ENCODE measurements at places on chromosomes 11 and 22.
A peak's percentile ranks its signal among the peaks of the same experiment; 100 is the strongest.

DNA sequence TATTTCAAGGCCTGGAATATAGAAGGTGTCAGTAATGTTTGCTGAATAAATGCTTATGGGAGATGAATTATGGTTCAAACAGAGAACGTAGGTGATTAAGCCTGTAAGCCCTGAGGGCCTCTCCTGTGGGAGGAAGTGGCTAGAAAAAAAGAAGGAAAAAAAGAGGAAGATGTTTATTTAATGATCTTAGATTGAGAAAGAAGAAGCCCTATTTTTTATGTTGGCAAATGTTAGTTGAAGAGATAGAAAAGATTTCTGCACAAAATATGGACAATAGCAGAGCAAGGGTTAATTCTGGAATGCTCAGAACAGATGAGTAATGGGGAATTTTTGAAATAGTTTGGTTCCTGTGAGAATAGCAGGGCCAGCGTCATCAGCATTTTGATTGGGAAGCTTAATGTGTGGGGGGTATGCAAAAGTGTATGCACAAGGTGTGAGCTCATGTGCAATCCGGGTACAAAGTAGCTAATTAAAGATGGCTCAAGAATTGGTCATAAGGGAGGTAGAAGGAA is 95.7 kb downstream of the TEAD1 start:
- DNase-seq, result no peak

GRCh38 chr22:29011240-29012100 is 50.2 kb downstream of the C22orf31 start:
- no peak for DNase-seq

- DNase-seq, result no peak
These were observed 576.7 kb upstream of the LRRC4C start for GRCh38 chr11:42036201-42036600.

DNA sequence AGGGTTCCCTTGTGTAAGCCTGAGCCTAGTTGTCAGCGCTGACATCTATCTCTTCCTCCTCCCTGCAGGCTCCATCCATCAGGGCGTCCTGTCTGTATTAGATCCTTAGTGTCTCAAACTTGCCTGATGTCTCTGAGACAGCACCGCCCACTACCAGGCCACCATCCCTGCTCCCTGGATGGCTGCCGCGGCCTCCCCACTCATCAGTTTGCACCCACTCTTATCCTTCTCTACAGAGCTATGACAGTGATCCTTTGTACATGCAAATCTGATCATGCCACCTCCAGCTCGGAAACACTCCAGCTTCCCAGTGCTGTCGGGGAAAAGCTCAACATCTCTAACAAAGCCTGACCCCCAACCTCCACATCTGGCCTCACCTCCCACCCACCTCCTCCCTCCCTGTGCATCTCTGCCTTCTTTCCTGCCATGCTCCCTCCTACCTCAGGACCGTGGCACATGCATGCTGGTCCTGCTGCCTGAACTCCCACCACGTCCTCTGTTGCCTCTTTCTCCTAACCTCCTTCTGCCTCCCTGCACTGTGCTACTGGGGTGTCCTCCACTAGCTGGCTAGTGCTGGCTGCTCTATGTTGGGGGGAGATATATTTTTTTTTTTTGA is 61.6 kb upstream of the EIF3D start:
- DNase-seq, result no peak

GRCh38 chr11:62103986-62104385 is 19.8 kb upstream of the INCENP start:
- DNase-seq, result no peak

DNA sequence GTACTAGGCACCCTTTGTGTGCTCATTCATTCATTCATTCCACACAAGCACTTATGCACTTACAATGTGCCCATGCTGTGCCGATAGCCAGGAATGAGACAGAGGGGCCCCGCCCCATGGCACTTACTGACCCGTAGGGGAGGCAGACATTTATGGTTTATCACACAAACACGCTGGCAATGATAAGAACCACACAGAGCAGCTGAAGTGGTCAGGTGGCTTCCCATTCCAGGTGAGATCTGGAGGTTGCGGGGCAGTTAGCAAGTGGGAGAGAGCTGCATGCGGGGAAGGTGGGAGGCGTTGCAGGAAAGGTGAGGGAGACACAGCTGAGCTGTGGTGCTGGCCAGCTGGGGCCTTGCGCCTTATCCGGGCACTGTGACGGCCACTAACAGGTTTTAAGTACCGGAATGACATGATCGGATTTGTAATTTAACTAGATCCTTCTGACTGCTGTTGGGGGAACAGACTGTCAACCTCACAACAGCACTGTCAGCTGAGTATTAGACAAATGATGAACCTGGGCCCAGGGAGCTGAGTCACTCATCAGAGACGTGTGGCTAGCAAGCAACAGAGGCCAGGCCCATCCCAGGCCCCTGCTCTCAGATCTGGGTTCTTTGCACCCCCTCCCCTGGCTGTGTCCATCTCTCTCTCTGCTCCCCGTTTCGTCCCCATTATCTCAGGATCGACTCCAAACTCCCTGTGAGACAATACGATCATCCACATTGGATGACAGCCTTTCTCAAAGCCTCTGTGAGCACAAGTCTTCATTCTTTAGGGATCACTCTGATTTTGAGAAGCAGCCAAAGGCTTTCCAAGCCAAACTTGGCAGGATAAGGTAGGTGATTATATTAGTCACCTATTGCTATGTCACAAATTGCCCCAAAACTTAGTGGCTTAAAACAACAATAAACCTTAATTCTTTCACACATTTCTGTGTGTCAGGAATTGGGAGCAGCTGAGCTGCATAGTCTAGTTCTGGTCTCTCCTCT is 28.4 kb downstream of the RASD2 start:
- DNase-seq, result no peak

DNA sequence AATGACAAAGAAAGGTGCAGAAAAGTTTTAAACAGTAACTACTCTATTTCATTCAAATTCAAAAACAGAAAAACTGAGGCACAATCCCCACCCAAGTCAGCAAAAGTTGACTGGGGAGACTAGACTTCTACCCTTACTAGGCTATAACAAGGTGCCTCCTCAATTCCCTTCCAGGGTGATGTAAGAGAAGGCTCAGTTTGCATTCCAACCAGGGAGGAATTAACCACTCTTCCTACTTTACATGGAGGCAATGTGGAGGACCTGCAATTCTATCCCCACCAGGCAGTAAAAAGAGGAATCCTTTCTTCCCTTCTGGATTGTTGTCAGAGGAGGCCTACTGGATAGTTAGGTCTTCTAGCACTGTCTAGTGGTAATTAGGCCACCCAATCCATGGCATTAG is 26.1 kb downstream of the TYR start:
- DNase-seq, result no peak

- DNase-seq, result no peak
These were observed 45.4 kb upstream of the ANO3 start for GRCh38 chr11:26286472-26287066.

DNA sequence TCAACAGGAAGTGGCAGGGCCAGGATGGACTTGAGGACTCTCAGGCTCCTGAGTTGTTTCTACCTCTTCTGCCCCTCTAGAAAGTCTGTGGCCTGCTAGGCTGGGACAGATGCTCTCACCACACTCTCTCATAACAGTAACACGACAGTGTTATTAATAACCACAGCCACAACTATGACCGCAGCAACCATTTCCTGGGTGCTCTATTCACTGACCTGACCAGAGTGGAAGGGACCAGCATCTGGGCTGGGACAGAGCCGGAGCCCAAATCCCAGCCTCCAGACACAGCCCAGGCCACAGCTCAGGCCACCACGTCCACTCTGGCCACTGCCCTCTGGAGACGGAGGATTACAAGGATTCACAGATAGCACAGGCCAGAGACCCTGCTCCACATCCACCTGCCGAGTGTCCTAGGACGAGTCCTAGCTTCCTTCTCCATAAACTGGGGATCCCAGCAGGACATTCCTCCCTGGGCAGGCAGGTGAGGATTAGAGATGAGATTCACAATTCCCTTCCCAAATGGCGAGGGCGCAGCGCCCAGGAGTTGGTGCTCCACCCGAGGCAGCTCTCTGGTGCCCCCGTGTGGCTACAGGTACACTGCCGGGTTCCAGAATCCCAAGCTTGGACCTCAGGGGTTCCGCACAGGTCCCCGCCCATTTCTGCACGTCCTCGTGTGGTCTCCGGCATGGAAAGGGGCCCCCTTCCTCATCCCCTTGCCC is 7.1 kb downstream of the PNPLA5 start:
- DNase-seq, result peak; percentile 50

DNA sequence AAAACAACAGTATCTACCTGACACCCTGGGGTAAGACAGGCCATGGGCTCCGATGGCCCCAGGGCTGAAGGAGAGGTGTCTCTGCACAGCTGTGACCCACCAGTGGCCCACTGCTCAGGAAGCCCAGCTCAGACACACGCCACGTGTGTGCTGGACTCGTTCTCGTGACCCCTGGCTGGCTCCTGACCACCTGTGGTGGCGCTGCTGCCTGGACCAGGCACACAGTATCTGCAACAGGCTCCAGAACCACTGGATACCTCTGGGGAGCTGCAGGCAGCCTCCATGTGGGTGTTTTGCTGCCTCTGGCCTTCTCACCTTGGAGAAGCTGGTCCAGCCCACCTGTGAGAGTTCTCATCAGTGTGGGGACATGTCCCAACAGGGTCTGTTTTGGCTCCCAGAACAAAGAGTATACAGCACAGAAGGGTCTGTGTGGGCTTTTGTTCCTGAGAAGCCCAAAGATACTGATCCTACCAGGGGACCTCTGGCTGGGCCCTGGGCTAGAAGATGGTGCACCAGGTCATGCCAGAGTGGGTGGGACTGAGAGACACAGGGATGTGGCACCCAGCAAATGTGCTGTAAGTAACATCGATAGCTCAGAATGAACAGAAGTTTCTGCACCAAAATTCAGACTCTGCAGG is 21.7 kb upstream of the SERPIND1 start:
- no peak for DNase-seq

- DNase-seq, result no peak
These were observed 118.1 kb downstream of the DBX1 start for GRCh38 chr11:20042045-20042639.

DNA sequence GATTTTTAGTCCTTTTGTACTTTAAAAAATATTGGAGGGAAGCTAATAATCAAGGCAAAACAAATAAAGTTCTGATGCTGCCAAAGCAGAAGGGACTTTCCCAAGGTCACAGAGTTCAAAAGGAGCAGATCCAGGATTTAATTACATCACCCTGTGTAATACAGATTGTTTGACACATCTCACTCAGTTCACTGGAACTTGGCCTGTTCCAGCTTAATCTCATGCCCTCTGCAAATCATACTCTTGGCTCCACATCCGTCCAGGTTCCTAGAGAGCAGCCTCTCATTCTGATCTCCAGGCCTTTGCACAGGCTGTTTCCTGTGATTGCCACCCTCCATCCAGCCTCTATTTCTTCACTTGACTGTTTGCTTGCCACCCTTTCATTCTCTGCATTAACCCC is 151.7 kb downstream of the SPON1 start:
- no peak for DNase-seq

DNA sequence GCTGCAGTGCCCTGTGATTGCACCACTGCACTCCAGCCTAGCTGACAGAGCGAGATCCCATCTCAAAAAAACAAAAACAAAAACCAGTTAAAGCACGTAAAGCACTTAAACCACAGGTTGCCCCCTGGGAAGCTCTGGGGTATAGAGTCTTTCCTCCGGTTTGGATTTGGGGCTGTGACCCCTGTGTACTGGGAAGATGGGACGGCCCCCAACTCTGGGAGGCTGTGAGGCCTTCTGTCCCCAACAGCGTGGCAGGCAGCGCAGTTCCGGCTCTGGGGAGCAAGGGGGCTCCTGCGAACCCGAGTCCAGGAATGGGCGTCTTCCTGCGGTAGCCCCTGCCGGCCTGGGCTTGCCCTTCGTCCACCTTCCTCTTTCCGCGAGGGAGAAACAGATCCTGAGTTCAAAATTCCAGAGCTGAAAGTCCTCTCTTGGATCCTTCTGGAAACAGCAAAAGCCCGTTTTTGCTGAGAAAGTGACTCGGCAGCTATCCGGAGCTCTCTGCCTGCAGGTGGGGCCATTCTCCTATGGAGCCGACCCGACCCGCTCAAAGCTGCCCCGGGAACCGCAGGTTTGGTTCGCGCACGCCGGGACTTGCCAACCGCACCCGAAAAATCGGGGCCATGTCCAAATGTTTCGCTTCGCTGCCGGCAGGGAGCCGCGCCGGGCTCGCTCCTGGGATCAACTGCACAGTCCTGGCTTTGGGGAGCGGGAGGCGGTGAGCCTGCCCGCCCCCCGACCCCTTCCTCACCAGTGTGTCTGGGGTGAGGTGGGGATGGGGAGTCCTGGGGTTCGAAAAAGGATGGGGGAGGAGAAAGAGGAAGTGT is 36.3 kb upstream of the POLA2 start:
- peak; percentile 68 for DNase-seq

- no peak for DNase-seq
These were observed 20.6 kb upstream of the PRDM10 start for GRCh38 chr11:130023204-130023603.

DNA sequence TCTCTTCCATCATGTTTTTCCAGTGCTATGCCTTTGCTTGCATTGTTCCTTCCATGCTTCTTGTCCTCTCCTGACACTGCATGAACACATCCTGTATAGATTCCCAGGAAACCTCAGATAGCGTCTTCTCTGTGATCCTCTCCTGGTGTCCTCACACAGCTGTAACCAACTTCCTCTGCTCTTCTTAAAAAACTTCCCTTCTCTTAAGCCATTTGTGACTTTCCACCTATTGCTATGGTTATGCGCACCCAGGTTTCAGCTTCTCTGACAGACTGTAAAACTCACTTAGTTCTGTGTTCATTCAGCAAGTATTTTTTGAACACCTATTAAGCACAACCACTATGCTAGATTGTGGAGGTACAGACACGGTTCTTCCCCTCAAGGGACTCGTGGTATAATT is 5.1 kb upstream of the APLP2 start:
- no peak for DNase-seq

- DNase-seq, result no peak
These were observed 1506.8 kb downstream of the BRD1 start for GRCh38 chr22:48320683-48321451.

DNA sequence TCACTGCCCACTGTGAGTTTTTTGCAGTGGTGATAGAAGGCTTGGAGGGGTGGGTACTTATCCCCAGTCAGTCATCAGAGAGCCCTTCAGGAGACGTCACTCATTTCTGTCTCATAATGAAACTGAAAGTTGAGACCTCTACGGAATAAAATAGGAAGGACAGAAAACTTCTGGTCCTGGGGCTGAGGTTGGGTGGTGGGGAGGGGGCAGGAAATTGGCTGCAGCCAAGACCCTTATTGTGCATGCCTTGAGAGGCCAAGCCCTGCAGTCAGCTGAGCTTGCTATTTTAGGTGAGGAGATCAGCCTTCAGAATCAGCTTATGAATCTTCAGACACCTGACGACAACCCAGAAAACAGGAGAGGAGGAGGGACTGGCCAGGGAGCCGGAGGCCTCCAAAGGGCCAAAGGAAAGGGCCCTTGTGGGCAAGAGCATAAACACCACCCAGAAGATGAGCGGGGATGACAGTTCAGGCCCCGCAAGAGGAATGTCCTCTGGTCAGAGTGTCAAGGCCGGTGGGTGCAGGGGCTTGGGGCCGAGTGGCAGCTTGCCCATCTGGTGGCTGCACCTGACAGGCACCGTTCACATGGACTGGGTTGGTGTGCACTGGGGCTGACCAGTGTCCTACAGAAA is 17.9 kb upstream of the ADA2 start:
- peak; percentile 19 for DNase-seq
